ENCODE measurements at places on chromosomes 11 and 22.

GRCh38 chr11:109222761-109223160 lies 199.2 kb upstream of the C11orf87 start:
- DNase-seq = no peak

GRCh38 chr11:102429691-102430090 lies 22.9 kb downstream of the TMEM123 start:
- no peak for DNase-seq

GRCh38 chr11:130451231-130452019 lies 3.0 kb downstream of the ADAMTS15 start:
- no peak for DNase-seq

DNA sequence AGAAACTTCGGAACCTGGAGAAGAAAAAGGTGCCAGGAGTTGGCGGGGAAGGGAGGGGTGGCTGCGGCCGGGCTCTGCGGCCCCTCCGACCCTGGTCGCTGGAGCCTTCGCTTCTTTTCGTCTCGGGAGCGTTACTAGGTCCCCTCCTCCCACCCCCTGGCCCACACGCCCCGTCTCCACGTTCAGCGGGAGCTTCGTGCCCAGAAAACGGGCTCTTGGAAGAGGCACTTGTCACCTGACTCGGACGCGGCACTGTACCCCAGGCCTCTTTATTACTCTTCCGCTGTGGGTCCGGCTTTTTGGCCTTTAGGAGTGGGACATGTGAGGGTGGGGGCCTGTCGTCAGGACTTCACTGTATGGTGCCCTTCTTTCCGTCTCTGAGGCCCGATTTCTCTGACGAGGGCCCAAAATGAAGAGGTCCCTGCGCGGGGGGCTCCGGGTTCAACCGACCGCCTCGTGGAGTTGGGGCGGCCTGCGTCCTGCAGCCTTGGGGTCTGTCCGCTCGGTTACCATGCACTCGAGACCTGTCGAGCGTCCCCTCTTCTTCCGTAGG lies 1.2 kb downstream of the CAPRIN1 start:
- DNase-seq = no peak

GRCh38 chr22:38317122-38317994 lies at the start of gene CSNK1E:
TSS of gene CSNK1E (minus strand) at chr22:38317433. CDS start at chr22:38314157, 3,276 bp downstream.
- peak; percentile 47 for DNase-seq
